Astrocyte of the spinal cord (primary cell): ENCODE measurements at places on chromosomes 6 and 20.

DNA sequence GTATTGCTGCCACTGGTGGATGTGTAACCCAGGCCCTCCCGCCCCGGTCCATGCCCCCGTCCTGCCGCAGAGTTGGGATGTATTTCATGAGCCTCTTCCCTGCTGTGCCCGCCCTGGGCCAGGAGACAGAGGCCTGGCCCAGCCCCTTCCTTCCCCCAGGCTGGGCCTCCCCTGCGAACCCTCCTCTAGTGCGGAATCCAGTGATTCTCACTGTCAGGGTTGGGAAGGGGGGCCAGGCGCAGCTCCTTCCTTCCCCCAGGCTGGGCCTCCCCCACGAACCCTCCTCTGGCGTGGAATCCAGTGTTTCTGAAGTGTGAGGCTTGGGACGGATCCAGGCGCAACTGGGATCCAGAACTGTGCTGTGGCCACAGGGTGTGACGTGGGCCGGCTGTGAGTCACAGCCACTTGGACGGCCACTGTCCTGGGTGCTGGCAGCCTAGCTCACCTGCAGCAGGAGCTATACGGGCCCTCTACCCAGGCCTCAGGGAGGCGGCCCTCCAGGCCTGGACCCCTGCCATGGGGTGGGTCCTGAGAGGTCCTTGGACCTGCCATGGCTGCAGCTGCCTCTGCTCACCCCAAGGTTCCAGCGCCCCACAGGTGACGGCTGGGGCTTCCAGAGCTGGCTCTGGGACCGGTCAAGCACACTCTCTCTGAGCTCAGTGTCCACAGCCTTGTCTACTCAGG lies 28.3 kb downstream of the COL20A1 start:
- DNase-seq: no peak

DNA sequence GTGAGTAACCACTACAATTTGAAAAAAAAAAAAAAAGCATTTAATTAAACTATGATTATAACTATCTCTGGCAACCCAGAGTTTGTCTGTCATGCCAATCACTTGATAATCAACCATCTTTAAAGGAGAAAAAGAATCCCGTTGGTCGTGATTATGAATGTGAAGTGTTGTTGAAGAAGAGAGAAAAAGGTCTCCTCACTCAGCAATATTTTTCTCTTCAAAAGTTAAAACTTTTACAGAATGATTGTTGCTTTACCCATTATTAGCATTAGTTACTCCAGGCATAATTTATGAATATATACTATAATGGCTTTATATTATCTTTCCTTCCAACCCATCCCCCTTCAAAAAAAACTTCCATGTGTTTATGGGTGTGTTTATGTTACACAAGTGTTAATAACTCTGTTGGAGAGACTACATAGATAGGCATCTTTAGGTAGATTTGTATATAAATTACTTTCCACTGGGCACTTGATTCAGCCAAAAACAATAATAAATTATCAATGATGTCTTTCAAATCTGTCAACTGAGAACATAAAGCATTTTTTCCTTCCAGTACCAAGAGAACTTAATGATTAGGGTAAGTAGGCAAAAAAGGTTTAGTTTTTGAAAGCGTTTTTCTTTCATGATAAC lies 5.1 kb downstream of the BMP5 start:
- DNase-seq: no peak

GRCh38 chr6:160667639-160668481 lies 3.8 kb upstream of the LPA start:
- no peak for DNase-seq

- no peak for DNase-seq
Observed at GRCh38 chr6:106154326-106154725, 68.2 kb downstream of the PRDM1 start.

DNA sequence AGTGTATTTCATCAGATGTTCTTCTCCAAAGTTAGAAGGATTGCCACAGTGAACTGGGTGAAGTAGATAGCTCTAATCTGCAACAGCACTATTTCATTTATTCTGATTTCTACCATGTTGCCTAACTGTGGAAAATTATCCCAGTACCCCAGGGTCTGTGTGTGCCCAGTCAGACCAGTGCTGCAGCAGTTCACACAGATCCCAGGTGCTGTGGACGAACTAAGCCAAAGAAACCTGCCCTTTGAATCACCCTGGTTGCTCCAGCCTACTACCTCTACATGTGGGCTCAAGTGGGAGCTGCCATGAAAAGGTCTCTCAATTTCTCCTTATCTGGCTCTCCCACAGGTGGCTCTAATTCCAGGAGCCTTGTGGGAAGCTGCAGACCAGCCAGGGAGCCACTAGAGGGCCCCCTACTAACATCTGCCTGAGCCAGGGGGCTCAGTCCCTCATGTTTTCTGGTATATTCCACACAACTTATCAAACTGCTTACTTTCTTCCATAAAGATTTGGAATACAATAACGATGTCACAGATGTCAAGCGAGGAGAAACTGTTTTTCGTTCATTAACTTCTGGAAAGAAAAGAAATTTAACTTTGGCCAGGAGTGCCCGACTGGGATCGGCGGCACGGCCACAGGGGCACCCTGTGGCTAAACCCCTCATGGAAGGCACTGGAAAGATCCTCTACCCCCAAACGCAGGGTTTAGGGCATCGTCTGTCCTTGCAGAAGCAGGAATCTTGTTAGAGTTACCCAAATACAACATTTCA lies 31.6 kb upstream of the LY86 start:
- peak; percentile 2 for DNase-seq

DNA sequence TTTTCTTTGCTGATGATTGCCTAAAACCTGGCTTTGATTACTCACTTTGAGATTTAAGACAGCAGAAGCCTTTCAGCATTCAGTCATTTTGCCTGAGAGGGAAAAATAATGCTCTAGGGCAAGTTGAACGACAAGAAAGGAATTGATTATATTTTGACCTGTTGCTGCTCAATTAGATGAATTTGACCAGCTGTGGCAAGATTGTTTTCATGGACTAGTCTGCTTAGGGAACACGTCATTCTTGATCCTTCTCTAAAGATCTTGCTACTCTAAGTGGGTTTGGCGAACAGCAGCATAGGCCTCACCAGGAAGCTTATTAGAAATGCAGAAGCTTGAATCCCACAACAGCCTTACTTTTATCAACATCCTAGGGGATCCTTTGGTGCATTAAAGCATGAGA lies 59.7 kb upstream of the PHACTR1 start:
- no peak for DNase-seq

DNA sequence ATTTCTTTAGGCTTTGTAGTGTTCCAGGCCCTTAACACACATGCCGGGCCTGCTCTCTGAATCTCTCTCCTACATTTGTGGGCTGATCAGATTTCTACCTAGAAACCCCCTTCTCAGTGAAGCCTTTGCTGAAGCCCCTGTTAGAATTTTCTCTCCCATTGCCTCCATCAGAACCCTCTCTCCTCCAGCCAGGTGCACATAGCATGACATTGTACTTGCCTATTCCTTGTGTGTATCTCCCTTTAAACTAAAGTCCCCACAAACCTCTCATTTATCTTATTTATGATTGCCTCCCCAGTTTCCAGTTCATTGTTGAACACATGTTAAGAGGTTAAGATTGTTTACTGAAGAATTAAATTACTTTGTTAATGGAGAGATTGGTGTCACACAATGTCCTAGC lies 325.5 kb upstream of the CITED2 start:
- DNase-seq: no peak

DNA sequence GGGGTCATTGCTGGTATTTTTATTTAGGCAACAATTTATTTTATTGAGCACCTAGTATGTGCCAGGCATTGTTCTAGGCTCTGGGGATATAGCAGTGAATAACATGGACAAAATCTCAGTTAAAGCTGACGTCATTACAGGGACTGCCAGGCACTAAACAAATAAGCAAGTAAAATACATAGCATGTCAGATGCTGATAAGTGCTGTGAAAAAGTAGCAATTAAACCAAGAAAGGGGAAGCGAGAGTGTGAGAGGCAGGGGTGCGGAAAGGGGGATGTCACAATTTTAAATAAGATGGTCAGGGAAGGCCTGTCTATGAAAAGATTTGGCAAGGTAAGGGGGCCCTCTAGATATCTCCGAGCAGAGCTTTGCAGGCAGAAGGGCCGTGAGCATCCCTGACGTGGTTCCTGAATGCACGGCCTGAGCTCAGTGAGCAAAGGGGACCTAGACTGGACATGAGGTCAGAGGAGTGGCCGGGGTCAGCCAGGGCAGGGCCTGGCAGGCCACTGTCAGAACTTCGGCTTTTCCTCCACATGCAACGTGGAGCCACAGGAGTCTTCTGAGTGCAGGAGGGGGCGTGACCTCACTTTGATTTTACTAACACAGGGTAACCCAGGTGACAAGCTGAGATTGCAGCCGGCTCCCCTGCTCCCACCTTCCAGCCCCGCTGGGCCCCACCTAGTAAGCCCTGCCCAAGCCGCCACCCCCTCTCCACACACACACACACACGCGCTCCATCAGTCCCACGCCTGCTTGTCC lies 24.2 kb upstream of the SIRPA start:
- DNase-seq: no peak

DNA sequence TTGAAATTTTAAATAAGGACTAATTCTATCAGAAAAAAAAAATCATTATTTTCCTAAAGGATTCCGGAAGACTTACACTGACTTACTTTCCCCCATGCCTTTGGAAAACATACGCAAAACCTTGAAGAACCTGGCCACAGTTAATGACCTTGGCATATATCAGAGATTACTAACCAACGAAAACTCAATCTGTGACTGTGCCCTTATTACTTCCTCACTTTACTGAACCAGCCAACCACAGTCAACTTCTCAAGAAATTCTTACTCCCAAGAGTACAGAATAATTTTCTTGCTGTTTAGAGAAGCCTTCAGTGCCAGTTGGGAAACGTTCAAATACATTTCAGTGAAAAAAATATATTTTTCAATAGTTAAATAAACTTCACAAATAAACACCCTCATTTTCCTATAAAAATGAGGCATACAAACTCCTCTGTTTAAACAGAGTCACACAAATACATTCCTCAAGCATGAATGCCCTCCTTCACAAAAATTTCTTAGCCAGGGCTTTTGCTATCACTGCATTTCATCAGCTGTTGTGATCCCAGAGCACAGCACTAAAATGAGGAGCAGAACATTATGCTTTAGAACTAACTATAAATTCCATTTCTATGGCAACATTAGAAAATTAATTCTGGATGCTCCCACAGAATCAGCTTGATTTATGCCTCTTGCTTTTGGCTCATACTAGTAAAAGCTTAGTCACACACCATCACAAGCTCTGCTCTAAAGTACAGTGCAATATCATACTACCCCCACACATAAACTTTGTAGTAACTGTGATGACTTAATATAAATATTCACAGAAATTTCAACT lies 117.6 kb downstream of the DST start:
- DNase-seq: peak; percentile 88

- no peak for DNase-seq
Observed at GRCh38 chr20:33551778-33552177, 61.9 kb downstream of the CBFA2T2 start.

DNA sequence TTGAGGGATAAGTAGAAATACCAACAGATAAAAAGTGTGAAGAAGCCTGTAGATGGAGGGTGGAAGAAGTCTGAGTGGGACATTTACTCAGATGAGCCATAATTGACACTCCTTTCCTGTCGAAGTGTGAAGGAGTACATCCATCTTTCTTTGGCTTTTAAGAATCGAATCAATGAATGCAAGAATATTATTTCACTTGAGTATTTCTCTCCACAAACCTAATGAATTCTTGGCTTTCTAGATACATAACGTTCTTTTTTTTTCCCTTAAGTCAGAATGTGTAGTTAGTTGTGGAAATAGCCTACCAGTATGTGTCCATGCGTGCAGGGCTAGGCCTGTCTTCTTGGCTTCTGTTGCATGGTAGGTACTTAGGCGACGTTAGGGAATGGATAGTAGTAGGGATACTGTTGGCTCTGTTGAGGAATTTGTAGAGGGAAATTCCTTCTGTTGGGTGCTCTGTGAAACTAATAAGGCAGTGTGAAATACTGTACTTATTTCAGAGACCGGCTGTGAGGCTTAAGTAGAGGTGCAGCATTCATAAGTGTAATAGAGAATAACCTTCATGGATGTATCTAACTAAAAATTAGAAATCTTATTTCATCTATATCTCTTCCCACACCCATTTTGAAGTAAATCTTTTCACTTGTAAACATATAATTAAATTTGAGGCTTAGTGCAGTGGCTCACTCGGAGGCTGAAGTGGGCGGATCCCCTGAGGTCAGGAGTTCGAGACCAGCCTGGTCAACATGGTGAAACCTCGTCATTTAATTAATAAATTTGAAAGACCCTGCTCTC lies 1.5 kb downstream of the RPS18 start:
- no peak for DNase-seq

GRCh38 chr6:164039954-164040375 lies 625.4 kb downstream of the QKI start:
- DNase-seq: no peak

- no peak for DNase-seq
Observed at GRCh38 chr6:52089758-52090348, 2.4 kb upstream of the PKHD1 start.

DNA sequence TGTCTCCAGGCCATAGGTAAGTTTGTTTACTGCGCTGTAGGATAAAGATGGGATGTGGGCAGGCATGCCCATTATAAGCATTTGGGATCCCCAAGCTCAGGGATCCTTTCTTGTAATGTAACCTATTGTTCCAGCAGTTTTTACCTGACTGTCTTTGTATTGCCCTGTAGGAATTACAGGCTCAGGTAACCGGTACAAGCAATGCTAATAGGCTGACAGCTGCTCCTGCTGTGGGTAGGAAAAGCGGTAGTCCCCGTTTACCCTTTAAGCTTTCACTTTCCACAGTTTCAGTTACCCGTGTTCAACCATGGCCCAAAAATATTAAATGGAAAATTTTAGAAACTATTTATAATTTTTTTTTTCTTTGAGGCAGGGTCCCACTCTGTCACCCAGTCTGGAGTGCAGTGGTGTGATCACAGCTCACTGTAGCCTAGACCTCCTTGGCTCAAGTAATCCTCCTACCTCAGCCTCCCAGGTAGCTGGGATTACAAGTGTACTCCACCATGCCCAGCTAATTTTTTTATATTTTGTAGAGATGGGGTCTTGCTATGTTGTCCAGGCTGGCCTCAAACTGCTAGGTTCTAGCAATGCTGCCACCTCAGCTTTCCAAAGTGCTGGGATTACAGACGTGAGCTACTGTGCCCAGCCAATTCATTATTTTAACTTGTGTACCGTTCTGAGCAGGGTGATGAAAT lies 108.6 kb downstream of the CDYL start:
- no peak for DNase-seq

GRCh38 chr6:164210783-164211182 lies 796.3 kb downstream of the QKI start:
- DNase-seq: no peak

- DNase-seq: no peak
Observed at GRCh38 chr6:32203426-32204267, 11.2 kb upstream of the GPSM3 start.

GRCh38 chr6:8462169-8462568 lies 26.8 kb upstream of the SLC35B3 start:
- DNase-seq: no peak

GRCh38 chr6:52435345-52435744 lies 15.2 kb downstream of the EFHC1 start:
- no peak for DNase-seq

- DNase-seq: no peak
Observed at GRCh38 chr6:138440758-138441357, 36.8 kb downstream of the HEBP2 start.
